ENCODE measurements at places on chromosomes 2 and 18.

DNA sequence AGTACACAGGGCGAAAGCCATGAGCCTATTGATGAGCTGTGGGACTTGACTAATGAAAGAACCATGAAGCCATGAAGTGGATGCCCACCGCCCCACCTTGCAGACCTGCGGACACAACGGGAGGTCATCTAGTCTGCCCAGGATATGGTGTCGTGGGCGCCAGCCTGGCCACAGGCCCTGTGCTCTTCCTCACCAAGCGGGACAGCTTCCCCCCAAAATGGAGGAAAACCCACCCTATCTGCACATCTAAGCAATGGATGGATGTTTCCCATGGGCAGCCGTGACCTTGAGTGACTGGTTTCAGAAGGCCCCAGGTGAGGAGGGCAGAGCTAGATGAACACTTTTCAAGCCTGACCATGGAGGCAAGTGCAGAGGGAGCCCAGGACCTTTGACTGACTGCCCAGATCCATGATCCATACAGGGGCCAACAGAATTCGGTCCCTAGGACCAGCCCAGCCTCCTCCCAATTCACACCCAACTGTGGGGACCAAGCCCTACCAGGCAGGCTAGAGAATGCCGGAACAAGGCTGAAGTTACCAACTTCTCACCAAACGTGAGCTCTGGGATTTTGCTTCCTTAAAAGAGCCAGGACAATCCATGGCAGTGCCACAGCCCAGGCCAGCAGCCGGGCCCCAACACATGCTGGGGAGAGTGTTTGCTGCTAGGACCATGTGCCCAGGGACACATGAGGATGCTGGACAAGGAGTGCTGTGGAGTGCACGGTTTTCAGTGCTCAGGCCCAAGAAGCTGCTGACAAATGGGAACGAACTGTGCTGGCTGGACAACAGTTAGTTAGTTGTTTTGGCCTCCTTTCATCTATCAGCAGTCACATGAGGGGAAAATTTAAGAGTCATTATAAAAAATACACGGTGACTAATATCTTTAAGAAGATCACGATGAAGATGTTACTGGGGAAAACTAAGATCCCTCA lies 249.4 kb downstream of the HDAC4 start:
- no peak for DNase-seq

DNA sequence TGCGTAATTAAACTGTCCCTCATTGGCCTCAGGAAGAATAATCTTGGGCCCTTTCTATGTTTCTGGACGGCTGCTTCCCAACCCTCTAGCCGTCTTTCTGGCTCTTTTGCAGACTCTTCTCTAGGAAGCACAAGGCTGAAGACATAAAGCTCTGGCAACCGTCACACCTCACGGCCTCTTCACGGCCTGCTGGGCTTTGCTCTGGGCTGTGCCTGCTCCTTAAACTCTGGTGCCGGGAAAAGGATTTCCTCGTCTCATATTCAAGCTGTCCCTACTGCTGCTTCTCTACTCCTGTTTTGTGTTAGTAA lies 36.0 kb upstream of the WIPF1 start:
- no peak for DNase-seq

DNA sequence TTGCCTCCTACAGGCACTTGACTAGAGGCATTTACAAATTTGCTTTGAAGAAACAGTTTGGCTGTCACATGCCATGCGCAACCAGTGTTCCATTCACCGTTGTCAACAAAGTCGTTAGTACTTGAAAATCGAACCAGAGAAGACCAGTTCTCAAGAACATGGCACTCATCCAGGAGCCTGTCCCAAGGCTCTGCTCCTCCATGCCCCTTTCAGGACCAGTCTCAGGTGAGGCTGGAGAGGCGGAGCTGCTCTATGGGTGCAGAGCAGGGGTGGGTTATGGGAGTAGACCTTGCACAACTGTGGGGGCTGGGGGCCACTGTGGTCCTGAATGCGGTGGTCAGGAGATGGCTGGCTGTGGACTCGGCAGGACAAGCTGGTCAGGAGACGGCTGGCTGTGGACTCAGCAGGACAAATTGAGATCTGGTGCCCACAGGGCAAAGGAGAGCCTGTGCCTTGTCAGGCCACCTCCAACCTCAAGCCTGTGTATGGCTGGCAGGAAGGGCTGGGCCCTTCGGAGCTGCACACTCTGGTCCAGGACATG lies 12.3 kb upstream of the ATP9B start:
- DNase-seq = no peak

DNA sequence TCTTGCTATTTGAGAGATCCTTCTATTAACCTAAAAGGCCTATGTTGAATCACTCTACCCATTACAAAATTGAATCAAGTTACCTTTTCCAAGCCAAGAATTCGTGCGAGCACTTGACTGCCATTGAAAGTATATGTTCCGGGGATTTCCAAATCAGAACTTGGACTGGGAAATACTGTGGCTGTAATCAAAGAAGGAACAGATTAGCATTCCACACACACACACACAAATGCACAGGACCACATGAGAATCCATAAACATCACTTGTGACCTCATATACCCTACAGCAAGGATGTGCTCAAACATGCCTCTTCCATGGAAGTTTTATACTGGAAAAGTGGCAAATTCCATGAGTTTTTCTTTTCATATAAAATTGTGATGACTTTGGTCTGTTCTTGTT lies 86.0 kb downstream of the ABCA12 start:
- DNase-seq = no peak

DNA sequence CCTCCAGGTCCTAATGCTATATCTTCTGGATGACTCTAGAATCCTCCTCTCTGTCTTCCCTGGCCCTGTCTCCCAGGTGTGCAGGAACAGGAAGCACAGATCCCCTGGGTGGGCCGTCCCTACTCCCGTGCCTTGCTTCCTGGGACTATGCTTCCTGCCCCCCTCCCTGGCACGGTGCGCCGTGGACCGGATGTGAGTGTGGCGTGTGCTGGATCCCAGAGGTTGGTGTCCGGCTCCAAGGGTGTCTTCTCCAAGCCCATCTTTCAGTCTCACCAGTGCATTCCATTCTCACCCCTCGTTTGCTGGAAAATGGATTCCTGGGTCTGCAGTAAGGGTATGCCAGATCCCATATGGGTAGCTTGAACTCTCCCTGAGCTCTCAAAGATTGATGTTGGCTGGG lies 144.4 kb upstream of the TWIST2 start:
- DNase-seq = no peak

- no peak for DNase-seq
Observed at GRCh38 chr2:226114436-226114835, 685.2 kb downstream of the IRS1 start.

GRCh38 chr18:3914833-3915610 lies 465.1 kb downstream of the TGIF1 start:
- no peak for DNase-seq

GRCh38 chr2:241775223-241776177 lies 1.1 kb upstream of the GAL3ST2 start:
- DNase-seq = no peak

- no peak for DNase-seq
Observed at GRCh38 chr18:35736696-35737095, 155.2 kb downstream of the GALNT1 start.

DNA sequence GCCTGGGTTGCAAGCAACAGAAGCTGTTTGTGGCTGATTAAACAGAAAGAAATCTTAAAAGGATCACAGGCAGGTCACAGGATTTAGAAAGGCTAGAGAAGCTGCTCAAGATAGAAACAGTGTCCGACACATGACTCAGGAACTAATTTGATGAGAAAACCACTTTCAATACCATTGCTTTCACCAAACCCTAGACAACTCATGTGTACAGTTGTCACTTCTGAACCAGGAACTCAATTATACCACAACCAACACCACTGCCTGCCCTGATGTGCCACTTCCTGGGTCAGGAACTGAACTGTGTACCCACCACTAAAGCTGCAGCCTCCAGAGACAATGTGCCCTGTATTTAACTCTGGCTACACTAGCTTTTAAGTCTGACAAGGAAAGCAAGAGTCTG lies 56.0 kb downstream of the TMEM247 start:
- no peak for DNase-seq

DNA sequence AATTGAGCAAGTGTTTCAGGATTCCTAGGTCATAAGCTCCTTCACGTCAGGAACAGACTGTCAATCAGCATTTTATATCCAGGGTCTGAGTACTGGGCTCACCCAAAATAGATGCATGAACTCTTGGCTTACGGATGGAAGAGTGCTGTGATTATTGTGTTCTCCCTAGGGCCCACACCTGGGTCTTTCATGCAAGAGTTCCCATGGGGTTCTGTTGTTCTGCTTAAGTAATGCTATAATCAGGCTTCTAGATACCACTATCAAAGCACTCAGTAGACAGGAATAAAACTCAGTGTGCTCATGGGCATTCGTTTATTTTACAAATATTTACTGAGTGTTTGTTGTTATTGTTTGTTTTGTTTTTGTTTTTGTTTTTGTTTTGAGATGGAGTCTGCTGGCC lies 46.4 kb upstream of the PMAIP1 start:
- no peak for DNase-seq

- DNase-seq = no peak
Observed at GRCh38 chr18:77632758-77633157, 383.1 kb downstream of the GALR1 start.

DNA sequence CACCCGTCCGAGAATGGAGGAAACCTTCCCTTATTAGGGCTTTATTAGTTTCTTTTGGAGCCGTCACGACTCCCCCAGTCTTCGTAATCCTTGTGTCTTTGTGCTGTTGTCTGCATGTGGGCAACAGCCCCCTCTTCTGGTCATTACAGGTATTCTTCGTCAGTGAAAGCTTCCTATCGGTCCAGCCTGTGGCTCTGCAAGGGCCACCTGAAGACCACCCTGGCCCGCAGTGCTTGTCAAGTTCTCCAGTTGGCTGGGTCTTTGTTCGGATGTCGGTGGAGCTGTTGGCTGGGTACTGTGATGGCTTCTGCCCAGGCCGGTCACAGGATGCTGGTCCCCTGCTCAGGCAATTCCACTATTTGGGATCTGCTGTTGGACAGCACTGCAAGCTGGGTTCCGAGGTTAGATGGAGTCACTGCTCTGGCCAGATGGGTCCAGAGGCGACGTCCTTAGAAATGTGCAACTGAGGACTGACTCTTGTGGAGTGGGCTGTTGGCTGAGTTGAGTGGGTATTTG lies 19.2 kb downstream of the E2F6 start:
- DNase-seq = no peak

- DNase-seq = no peak
Observed at GRCh38 chr18:34600158-34600557, 109.9 kb upstream of the DTNA start.

DNA sequence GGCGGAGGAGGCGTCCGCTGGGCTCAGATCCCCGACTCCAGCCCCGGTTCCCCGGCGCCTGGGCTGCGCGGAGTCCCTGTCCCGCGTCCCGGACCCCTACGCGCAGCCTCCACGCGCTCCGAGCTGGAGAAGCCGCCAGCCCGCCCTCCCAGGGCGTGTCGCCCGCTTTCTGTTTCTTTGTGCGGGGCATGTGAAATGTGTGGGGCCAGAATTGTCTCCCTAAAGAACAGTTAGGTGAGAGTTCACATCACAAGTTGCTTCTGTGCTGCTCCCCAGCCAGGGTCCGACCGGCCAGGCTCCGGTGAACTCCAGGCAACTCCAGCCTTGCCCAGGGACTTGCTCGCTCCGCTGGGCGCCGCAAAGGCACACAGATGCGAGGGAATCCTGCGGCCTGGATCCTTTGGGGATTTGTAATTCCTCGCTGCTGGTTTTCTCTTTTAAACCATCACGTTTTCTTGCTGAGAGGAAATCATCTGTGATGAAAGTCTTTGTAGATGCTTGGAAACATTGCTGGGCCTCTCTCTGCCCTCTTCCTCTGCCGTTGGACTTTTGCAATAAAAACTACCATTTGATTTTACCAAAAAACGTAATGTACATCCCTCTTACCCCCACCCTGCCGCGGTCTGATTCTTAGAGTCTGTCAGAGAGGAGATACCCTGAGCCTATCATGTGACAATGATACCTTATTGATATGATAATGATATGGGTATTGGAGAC lies 631 bp downstream of the GYPC start:
- DNase-seq = no peak

GRCh38 chr2:213015387-213016165 lies 135.8 kb downstream of the IKZF2 start:
- DNase-seq = no peak

DNA sequence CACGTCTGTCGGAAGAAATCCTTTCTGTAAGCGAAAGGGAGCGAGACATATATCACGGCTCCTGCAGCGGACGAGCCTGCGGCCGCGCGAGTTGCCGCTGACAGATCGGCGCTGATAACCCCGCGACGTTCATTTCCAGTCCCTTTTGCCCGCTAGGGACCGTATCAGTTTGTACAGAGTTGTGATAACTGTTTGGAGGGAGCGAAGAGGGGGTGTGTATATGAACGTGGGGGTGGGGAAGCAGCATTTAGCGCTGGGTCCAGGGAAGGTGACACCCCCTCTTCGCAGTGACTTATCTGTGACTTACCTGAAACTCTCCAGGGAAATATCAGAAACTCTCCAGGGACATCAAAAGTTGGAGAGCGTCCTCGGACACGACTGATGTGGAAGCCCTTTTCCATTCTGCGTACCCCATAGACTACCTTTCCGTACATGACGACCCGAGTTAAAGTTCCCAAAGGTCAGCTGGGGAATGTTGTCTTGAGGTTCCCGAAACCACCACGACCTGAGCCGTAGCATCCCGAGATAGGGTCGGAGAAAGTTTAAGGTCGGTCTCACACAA lies 948 bp upstream of the GATA6 start:
- no peak for DNase-seq

DNA sequence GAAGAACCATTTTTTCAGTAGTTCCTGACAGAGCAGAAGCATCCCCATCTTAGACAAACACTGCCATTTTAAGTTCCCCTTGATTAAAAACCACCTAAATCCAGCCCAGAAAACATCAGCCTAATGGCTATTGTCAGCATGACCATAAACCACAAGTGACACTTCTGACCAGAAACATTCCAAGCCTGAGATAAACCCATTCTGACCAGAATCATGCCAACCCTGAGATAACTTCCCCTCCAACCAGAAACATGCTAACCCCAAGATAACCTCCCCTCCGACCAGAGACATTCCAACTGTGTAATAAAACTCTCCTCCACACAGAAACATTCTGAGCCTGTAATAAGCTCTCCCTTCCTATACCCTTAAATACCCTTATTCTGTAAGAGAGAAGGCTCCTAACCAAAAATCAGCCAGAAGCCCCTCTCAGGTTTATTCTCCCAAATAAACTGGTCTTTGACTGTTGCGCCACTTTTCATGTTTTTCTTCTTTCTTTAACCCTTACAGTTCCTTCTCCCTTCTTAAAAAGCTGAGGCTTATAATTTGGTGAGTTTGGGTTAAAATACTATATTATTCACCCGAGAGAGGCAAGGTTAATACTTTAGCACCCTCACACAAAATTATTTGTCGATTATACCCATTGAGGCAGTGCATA lies 149.7 kb downstream of the HNMT start:
- DNase-seq = no peak

DNA sequence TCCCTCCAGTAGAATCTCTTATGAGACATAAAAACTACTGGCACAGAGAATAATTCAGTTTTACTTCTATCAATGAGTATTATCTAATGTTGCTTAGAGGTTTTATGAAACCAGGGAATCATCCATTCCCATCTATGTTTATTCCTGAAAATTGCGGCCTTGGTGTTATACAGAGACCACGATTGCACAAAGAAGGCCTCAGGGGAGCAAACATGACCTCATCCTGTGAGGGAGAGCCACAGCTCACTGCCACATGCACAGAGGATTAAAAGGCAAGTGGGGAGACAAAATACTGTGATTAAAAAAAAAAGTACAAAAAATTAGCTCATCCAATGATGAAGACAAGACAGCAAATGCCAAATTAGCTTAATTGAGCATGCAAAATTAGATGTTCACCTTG lies 111.8 kb upstream of the SLC35G4 start:
- no peak for DNase-seq

- DNase-seq = no peak
Observed at GRCh38 chr2:62216616-62217015, 20.7 kb downstream of the B3GNT2 start.

- no peak for DNase-seq
Observed at GRCh38 chr2:40164736-40165508, 287.0 kb downstream of the SLC8A1 start.

All from esophagus squamous epithelium (tissue), 5 donors.